ENCODE measurements at places on chromosomes 5 and 9.
A peak's percentile ranks its signal among the peaks of the same experiment; 100 is the strongest.

- DNase-seq = no peak
These were observed 57.4 kb downstream of the SERINC5 start for GRCh38 chr5:80198399-80198798.

GRCh38 chr9:136608348-136609159 is 54.2 kb upstream of the EGFL7 start:
- no peak for DNase-seq

GRCh38 chr5:67355120-67355713 is 158.6 kb upstream of the CD180 start:
- no peak for DNase-seq

DNA sequence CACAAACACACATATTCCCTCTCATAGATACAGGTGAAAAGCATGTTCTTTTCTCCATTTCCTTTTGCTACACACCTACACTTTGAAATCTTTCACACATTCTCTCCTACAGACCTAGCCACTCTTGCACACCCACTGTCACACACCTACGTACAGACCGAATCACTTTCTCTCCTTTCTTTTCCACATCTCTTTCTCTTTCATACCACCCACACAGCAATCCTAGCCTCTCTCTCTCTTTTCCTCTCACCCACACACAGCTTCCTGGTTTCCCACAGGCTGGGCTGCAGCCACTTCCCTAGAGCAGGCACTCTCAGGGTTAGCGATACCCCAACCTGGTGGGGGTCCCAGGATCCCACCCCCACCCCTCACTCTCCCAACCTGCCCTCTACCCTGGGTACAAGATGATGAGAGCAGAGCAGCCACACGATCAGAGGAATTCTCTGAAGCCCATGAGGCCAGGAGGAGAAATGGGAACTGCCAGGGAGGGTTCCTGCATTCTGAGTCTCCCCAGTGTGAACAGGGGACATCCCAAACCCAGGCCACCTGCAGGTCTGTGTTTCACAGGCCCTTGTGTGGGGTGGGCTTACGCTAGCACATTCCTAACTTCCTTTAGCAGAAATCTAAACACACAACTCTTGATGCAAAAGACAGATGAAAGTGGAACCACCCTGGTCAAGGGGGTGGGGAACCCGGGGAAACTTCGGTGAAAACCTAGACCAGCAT is 17.1 kb upstream of the SYNPO start:
- no peak for DNase-seq

GRCh38 chr5:68074048-68074632 is 141.4 kb upstream of the PIK3R1 start:
- no peak for DNase-seq

DNA sequence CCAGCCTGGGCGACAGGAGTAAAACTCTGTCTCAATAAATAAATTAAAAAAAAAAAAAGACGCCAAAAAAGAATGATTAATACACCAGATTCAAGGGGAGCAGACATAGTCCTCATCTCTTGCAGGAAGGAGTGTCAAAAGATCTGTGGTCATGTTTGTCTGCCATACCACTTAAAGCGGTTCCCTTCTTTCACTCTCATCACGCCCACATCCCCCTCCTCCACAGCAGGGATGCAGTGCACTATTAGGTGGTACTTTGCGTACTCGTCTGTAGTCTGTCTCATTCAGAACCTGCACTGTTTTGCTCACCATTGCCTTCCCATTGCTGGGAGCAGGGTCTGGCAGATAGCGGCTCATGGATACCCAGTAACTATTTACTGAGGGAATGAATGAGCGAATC is 11.2 kb downstream of the CDHR2 start:
- DNase-seq = no peak

GRCh38 chr9:92100237-92100911 is 14.8 kb downstream of the SPTLC1 start:
- no peak for DNase-seq

DNA sequence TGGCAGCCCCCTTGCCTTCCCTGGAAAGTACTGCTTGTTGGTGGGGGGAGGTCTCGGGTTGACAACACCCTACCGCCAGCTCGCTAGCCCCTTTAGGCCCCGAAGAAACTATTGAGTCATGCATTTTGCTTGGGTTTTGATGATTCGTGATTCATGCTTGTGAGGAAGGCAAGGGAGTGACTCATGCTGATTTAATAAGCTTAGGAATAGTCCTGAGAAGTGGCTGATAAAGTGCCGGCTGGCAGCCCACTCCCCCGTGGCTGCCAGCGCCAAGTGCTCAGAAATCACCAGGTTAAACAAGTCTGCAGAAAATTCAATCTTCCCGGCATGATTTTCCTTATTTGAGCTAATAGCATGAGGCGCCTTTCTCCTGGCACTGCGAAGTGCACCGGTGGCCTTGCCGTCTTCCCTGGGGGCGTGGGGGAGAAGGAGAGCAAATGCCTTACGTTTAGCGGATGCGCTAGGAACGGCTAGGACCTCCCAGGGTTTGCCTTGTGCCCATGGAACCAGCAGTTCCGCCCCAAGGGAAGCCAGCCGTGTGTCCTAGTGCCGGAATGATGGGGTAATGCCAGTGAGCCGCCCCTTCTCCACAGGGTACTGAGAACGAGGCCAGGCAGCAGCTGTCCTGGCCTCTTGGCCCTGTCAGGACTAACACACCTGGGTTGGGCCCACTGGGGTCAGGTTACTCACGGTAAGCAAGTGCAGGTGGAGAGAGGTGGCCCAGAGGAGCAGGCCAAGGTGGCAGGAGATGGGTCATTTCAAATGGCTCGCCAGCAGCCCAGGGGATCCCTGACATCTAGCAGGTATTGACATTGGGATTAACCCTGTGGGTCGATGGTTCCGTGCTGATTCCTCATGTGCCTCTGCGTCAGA is 151.9 kb downstream of the MACROH2A1 start:
- peak; percentile 49 for DNase-seq

DNA sequence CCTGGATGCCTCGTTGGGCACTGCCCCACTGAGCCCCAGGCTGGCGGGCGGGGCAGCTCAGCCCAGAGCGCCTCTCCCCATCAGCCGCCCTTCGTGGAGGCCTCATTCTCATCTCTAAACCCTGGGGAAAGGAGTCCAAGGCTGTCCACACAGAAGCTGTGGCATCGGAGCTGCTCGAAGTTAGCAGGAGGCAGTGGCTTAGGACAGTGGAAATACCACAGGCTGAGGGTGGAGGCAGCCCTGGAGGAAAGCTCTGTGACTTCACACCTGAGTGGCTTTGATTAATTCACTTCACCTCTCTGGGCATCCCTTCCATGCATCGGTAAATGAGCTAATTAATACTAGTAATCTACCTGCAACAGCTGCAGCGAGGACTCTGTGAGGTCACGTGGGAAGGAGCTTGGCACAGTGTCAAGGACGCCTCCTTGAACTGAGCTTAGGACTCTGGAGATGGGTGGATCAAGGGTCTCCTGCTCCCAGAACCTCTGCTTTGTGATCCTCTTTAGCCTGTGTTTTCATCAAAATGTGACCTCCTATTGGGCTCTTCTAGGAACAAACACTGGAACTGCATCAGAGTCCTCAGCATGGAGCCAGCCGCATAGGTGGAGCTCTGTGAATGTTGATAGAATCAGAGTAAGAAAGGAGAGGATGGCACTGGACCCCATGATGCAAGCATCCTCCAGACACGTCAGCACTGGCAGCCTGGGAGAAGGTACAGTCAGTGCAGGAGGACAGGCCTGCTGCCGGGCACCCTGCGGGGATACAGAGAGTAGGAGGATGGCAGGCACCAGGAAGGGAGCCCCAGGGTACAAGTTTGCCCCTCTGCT is 842 bp upstream of the ANGPTL2 start:
- no peak for DNase-seq

- DNase-seq = no peak
These were observed 94.3 kb upstream of the OTULINL start for GRCh38 chr5:14486996-14487896.

GRCh38 chr5:33309536-33310345 is 131.0 kb upstream of the TARS1 start:
- DNase-seq = no peak

DNA sequence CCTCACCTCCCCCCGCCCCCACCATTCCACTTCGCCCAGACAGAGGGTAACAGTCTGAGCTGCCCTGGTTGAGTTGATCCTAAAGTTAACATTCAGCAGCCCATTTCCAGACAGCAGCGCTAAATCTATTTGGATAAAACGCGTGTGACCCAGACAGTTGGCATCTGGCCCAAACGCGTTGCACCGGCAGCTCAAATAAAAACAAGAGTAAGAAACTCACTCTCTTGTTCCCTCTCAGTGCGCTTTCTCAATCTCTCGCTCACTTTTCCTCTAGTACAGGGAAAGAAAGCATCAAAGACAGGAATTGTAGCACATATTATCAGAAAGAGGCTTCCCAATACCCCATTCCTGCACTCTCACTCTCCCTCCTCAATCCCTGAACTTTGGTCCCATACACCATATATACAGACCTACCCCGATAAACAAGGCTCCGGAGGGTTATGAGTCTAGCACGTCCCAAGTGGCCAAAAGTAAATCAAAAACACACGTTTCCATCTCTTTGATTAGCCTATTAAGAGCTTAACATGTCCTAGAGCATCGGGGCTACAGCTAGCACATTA is 1.3 kb downstream of the ADAMTS6 start:
- DNase-seq = no peak

GRCh38 chr5:118033686-118034338 is 954.5 kb downstream of the DTWD2 start:
- no peak for DNase-seq

- no peak for DNase-seq
These were observed 1.8 kb upstream of the ADCY2 start for GRCh38 chr5:7393921-7394799.

DNA sequence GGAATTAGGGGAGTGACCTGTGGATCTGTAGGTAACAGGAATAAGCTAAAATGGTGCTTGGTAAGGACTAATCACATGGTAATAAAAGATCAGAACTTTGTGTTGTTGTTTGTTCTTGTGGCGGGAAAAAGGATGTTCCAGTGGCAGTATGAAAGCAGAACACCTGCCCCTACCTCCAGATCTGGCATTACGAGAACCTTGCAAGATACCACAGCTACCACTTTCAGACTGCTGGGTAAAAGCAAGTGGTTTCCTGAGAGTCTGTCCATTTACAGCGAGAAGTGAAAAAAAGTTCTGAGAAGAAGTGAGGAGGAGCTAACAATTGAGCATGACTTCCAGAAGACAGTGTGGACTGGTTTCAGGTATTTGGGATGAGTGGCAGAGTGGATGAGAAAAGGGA is 252.5 kb downstream of the TLE4 start:
- no peak for DNase-seq

DNA sequence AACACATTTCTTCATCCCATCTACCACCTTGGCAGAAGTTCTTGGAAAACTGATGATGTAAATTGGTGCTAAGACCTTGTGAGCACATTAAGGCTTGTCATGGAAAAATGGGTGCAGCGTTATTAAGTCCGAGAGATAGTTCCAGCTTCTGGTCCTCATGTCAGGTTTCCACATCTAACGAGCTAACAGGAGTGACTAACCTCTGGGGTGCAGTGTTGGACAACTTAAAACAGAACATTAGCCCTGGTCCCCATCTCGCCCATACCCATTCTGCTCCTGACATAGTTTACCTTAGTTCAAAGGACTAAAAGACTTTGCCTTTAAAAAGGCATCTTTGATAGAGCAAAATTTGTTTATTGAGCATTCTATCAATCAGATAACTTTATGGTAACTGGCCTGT is 128.0 kb downstream of the SLC1A3 start:
- DNase-seq = no peak

DNA sequence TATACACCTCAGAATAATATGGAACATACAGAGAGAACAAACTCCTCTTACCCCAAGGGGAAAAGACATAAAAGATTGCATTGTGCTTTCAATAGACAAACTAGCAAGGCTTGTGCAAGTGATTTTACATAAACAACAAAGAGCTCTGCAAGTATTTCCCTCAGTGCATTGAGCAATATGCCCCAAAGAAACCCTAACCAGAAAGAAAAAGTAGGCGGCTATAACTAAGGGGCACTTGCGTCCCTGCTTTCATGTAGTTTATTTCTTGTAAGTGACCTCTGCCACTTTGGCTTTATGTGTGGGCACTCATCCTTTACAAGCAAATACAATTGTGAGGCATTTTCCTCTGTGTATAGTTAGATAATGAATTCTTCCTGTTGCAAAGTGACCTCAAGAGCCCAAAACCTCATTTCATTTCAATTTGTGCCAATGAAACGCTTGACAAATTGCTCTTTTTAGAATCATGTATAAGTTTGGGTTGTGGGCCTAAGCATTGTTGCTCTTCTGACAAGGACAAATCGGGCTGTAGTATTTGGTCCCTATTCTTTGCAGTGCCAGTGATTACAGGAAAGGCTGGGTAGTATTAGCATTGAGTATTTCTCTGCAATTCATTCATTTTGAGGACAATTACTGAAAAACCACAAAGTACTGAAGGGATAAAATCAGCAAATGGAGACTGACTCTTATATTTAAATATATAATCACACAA is 282.2 kb downstream of the DTWD2 start:
- no peak for DNase-seq

DNA sequence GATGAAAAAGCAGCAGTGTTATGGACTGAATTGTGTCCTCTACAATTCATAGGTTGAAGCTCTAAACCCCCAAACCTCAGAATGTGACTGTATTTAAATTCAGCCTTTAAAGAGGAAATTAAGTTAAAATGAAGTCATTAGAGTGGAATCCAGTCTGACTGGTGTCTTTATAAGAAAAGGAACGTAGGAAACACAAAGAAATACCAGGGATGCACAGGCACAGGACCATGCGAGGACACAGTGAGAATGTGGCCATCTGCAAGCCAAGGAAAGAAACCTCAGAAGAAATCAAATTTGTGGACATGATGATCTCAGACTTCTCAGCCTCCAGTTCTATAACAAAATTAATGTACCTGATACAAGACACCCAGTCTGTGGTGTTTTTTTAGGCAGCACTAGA is 971.2 kb upstream of the CDH9 start:
- no peak for DNase-seq

DNA sequence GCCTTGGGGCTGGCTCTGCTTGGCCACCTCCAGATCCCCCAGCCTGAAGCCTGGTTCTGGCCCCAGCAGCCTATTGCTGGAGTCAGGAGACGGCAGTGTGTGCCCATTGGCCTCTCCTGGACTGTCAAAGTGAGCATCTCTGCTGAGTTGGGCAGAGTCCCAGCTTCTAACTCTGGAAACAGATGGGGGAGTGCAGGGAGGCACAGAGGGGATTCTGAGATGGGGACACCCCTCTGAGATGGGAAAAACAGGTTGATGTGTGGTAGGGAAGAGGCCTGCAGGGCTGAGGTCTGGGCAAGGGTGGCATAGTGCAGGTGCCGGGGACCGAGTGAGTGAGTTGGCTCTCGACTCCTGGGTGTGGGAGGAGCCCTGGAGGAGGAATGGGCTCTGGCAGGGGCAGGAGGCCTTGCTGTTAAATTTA is 27.5 kb downstream of the PHF2 start:
- DNase-seq = no peak

- DNase-seq = no peak
These were observed 17.6 kb upstream of the MYO10 start for GRCh38 chr5:16953729-16954128.

- no peak for DNase-seq
These were observed 1.6 kb downstream of the FNIP1 start for GRCh38 chr5:131795228-131795627.

- no peak for DNase-seq
These were observed 288.5 kb downstream of the OSTF1 start for GRCh38 chr9:75376680-75377254.

All from GOT3 (cell line).